ENCODE measurements at places on chromosomes 12 and 14.

DNA sequence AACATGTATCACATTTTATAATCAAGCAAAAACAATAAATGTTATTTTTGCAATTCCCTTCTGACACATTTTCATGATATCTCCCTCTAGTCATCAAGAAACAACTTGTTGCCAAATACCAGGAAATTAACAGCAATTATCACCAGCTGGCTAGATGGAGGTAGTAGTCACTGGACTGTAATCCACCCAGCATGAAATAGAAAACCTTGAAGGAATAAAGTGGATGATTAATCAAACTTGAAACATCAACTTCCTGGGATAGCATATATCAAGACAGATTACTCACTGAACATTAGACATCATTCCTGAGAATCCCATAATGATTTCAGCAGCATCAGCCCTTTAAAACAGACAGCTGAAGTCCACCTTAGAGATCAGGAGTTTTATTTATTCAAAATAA is 259.0 kb downstream of the CCDC59 start:
- DNase-seq, result no peak

DNA sequence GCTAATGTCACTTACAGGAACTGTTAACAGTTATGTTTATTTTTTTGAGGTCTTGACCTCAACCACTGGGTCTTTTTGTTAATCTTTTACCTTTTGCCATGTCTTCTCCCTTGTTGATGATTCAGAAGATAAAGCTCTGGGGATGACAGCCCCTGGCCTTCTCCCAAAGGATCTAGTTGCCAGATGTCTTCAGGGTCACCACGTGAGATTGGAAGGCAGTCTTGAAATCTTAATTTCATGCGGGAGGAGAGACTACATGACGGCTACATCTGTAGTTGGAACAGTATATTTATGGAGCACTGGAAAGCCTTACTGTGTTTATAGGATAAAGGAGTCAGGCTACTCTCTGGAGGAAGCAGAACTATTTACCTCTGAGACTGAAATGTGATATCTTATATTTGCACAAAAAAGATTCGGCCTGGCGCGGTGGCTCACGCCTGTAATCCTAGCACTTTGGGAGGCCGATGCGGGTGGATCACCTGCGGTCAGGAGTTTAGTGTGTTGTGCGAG is 5.6 kb downstream of the MLEC start:
- no peak for DNase-seq

- DNase-seq, result no peak
Observed at GRCh38 chr12:44655846-44656245, 220.3 kb downstream of the NELL2 start.

- DNase-seq, result no peak
Observed at GRCh38 chr12:81207173-81207572, 129.3 kb downstream of the ACSS3 start.

GRCh38 chr12:121530600-121531355 is 50.0 kb downstream of the KDM2B start:
- DNase-seq, result no peak

GRCh38 chr12:3871356-3871755 is 1.8 kb downstream of the PARP11 start:
- no peak for DNase-seq

GRCh38 chr14:24441904-24442239 is 704 bp downstream of the SDR39U1 start:
- peak; percentile 51 for DNase-seq

DNA sequence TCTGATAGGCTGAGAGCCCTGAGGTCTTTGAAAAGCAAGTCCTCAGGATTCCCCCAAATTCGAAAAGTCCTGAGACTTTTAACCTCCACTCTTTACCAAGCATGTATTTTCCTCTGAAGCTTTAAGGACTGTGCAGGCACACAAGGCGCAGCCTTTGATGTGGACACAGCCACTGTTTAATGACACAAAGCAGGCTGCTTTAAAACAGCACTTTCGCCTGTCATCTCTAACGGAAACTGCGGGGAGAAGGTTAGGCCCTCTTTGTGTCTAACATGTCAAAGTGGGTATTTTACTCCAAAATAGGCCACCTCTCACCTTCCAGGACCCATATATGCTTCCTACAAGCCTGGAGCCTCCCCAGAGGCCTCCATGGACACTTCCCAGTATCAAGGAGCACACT is 159.2 kb downstream of the GCH1 start:
- no peak for DNase-seq

- peak; percentile 49 for DNase-seq
Observed at GRCh38 chr12:19382111-19382526, 57.2 kb upstream of the AEBP2 start.

All from HS-27A (cell line).